Dorsolateral prefrontal cortex (tissue), 122 donors: ENCODE measurements at places on chromosomes 5 and 9.
A peak's percentile ranks its signal among the peaks of the same experiment; 100 is the strongest.

DNA sequence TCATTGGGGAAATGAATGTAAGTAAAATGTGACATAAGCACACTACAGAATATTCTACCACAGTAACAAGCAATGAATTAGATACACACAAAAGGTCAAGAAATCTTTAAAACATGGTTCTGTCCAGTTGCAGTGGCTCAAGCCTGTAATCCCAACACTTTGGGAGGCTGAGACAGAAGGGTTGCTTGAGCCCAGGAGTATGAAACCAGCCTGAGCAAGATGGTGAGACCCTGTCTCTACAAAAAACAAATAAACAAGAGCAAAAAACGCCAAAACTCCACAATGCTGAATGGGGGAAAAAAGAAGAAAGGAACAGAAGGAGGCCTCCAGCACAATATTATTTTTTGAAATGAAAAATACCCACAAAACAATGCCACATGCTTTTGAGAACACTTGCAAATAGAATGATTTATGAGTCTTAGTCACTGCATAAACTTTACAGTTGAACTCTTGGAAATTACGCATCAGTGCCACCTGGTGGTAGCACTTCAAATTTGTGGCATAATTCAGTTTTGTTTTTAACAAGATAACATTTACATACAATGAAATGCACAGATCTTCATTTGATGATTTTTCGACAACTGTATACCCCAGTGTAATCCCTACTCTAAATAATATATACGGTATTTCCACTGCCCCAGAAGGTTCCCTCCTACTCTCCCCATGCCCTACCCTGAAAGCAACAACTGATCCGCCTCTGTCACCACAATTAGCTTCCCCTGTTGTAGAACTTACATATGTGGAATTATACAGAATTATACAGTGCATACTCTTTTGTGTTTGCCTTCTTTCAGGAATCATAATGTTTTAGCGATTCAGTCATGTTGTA is 14.4 kb upstream of the SPINK4 start:
- peak; percentile 67 for DNase-seq

DNA sequence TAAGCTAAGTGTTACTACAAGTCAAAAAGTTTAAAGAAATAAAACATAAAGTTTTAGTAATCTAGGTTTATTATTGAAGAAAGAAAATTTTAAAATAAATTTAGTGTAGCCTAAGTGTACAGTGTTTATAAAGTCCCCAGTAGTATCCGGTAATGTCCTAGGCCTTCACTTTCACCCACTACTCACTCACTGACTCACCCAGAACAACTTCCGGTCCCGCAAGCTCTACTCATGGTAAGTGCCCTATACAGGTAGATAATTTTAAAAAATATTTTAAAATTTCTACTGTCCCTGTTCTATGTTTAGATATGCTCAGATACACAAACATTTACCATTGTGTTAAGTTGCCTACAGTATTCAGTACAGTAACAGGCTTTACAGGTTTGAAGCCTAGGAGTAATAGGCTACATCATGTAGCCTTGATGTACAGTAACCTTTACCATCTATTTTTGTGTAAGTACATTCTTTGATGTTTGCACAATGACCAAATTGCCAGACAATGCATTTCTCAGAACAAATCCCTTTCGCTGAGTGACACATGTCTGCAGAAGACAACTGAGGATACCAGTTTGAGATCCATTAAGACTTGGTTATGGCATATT is 253.6 kb downstream of the TRIM32 start:
- no peak for DNase-seq

DNA sequence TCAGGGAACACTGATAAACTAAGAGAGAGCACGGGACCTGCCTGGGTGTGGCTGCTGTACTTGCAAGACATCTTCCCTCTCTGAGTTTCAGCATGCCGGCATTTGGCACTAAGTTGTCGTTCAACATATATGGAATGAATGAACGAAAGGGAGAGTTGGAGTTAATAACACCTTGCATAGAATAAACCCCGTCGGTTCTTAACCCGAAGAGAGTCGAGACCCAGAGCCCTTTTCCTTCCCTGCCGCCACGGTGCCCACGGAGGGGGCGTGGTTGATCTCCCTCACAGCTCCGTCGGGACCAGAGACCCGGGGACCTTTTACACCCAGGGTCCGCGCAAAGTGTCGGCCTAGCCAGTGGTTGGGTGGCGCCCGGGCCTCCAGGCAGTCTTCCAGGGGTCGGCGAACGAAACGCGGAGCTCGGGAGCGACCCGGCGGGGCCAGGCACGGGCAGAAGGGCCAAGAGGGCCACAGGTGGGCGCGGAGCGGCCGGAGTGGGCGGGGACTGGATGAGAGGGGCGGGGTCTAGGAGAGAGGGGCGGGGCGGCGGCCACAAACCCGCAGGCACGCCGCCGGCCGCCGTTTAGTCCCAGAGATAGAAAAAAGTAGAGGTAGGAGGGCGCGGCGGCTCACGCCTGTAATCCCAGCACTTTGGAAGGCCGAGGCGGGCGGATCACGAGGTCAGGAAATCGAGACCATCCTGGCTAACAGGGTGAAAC is 735 bp upstream of the RPL26L1 start:
- peak; percentile 67 for DNase-seq

- DNase-seq = no peak
Observed at GRCh38 chr9:14932231-14932630, 22.0 kb upstream of the FREM1 start.

DNA sequence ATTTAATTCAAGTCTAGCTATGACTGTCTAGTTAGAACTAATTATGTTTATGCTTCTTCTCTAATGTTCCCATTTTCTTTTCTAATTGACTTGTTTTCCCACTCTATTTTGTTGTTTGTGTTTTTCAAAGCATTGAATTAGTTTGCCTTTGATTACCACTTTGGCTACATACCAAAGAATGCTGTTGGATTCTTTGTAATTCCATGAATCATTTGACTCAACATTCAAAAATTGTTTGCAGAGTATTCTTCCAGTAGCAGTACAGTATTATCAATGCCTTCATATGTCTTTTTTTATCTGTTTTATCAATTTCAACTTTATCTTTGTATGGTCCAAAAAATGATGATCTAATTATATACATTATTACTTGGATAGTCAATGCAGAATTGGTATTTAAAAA is 288.7 kb downstream of the RFX3 start:
- no peak for DNase-seq

GRCh38 chr9:129665389-129665775 is at the start of gene PRRX2:
Gene PRRX2, plus strand, starts transcription at chr9:129665647. Its CDS starts 221 bp downstream, at chr9:129665868.
- DNase-seq = no peak

- DNase-seq = no peak
Observed at GRCh38 chr5:51414516-51414915, 31.3 kb downstream of the ISL1 start.

DNA sequence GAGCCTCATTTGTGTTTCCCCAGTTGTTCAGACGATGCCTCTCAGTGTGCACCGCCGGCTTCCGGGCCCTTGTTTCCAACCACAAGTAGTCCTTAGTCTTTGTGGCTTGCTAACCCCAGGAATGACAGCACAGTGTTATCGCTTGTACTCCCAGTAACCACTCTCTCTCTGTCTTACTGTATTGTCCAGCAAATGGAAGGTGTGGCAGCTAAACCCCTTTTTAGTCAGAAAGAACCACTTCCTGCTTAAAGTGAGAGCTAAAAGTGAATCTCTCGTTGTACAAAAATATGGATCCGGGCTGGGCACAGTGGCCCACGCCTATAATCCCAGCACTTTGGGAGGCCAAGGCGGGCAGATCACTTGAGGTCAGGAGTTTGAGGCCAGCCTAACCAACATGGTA is 61.3 kb downstream of the ENC1 start:
- no peak for DNase-seq

DNA sequence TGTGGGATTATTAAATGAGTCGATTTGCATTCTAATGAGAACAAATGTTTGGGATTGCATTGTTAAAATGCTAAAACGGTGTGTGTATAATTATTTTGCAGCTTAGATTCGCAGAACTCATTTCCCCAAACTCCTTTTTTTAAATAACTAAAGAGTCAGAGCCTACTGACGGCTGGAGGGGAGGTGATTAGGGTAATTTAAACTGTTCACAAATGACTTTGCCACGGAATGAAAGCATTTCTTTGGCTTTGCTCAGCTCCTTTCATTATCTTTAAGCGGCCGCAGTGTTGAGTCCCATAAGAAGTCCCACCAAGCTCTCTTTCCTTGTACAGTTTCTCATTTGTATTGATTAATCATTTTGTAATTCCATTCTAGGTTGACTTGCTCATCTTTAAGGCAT is 1632.8 kb downstream of the MAT2B start:
- DNase-seq = no peak

- no peak for DNase-seq
Observed at GRCh38 chr5:122442938-122443337, 130.9 kb downstream of the SNCAIP start.

- DNase-seq = no peak
Observed at GRCh38 chr9:27792971-27793689, 219.8 kb upstream of the C9orf72 start.

DNA sequence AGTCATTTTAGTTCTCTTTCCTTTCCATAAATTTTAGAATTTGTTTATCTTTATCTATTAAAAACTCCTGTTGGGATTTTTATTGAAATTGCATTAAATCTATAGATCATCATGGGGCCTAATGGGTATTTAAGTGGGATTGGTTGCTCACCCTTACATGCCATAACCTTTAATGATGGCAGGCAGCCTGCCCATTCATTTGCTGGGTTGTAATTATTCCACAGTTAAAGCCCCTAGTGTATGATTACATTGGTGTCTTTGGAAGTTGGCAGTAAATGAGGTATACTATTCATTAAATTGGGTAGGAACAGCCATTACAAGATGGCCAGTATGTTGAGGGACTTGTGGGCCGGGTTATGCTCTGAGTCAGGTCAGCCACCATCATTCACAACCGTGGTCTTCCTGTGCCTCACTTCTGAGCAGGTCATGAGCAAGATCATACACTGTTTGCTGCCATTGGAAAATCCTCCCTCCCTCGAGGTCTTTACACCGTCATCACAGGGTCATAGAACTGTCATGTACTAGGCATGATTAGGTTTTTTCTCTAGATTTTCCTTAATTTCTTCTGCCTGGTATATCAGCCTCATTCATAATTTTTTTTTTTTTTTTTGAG is 59.5 kb downstream of the CYSTM1 start:
- DNase-seq = no peak

DNA sequence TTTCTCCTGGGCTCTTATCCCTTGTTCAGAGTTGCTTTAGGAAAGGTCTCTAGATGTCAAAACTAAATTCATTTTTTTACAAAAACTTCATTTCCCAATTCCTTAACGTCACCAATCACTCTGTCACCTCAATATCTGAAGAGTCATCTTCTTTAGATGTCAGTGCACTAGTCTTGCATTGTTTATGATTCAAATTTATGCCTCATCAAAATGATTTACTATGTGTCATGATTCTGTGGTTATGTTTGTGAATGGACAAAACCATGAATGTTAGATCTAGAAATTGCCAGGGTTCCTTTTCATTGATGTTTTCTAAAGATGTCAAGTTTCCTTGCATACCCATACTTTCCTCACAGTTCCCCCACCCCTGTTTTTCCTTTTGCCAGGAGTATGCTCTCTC is 21.5 kb downstream of the CWC27 start:
- no peak for DNase-seq

GRCh38 chr9:82736701-82737100 is 326.2 kb downstream of the RASEF start:
- DNase-seq = no peak

DNA sequence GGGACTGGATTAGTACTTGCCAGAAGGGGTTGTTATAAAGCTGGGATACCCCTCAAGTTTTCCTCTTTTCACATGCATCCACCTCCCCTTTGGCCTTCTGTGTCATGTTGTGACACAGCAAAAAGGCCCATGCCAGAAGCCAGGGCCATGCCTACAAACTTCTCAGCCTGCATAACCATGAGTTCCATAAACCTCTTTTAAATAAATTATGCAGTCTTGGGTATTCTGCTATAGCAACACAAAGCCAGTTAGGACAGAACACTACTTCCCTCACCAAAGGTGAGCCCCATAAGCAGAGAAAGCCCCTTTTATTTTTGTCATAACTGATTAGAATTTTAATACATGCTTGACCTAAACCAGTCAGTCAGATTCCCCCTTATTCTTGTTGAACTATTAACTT is 801.3 kb downstream of the DNAH5 start:
- no peak for DNase-seq

DNA sequence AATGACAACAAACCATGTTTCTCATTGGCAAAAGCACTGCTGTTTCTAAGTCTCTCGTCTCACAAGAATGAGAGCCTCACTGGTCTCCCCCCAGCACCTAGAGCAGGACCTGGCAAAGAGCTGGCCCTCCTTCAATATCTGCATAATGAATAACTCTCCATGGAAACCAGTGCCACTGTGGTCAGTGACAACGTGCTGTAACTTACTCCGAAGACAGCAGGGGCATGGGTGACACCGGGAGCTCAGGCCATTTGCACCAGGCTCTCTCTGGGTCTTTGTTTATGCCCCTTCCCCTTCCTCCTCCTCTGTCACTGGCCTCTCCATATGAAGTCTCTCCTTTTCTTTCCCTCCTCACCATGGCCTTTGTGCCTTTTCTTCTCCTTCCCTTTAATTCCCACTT is 33.3 kb downstream of the TAS2R1 start:
- DNase-seq = no peak

DNA sequence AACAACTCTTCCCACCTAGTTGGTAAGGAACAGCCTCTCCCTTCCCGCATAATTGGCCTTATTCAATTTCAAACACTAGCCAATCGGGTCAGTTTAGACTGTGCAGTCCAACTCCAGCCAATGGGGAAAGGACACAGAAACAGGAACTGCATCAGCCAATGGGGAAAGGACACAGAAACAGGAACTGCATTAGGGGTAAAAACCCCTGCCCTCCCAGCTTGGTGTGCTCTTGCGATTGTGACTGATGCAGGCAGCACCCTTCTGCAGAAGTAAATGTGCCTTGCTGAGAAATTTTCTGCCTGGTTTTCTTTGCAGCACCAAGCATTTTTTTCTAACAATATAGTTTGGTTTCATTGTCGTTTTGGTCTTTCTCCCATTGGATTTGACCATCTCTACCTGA is 8.5 kb upstream of the GLT6D1 start:
- no peak for DNase-seq

DNA sequence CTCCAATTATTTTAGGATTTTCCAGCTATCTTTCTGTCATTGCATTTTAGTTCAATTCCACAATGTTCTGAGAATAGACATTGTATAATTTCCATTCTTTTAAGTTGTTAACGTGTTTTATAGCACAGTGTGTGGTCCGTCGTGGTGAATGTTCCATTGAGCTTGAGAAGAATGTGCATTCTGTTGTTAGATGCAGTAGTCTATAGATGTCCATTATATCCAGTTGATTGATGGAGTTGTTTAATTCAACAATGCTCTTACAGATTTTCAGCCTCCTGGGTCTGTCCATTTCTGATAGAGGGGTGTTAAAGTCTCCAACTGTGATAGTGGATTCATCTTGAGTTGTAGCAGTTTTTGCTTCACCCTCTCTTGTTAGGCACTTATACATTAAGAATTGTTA is 1587.7 kb upstream of the NUDT12 start:
- DNase-seq = no peak

- DNase-seq = no peak
Observed at GRCh38 chr5:58887311-58887710, 304.4 kb downstream of the RAB3C start.

DNA sequence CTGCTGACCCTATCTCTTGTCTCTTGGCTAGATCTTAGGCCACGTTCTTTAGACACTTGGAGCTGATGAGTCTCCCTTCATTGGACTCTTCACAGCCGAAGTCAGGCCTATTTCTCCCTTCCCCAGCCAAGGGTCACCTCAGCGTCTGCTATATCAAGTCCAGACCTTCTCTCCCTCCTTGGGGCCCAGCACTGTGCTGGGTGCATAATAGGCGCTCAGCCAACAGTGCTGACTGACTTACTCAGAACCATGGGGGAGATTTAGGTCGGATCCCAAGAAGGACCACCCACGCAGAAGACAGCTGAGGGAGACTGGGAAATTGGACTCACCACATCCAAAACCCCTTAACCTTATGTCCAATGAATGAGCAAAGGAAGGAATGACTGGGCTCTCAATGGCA is 5.6 kb upstream of the AMBP start:
- DNase-seq = no peak
